Dermis blood vessel endothelial cell (primary cell): ENCODE measurements at places on chromosomes 13 and 19. TPM values are rescaled to one million over a fixed set of nuclear protein-coding genes. Genes with fewer than 3 reads are reported as not detected.

Gene CPB2
- not detected in 2 replicates for total RNA-seq

Gene SPACA4
- not detected in 2 replicates for total RNA-seq

Gene ZNF418
- total RNA-seq, result 4.3 and 4.9 TPM in 2 replicates

Gene FBXO17
- total RNA-seq, result 15.6 and 17.9 TPM in 2 replicates

Gene ANGPTL8
- not detected in 2 replicates for total RNA-seq

Gene ZNF540
- total RNA-seq, result 0.17 and 1.1 TPM in 2 replicates

Gene CEACAM16
- total RNA-seq, result 0.17 TPM in 1 of 2 replicates, not detected in the other

Gene DMKN
- total RNA-seq, result 0.34 TPM in 1 of 2 replicates, not detected in the other

Gene DENND1C
- total RNA-seq, result not detected in 2 replicates

Gene ERCC2
- total RNA-seq, result 16.3 and 24.5 TPM in 2 replicates

Gene PSG4
- 0.14 TPM in 1 of 2 replicates, not detected in the other for total RNA-seq

Gene ZNF324
- 13.1 and 18.5 TPM in 2 replicates for total RNA-seq

Gene NEK3
- total RNA-seq, result 13.2 and 17.9 TPM in 2 replicates

Gene ZNF98
- not detected in 2 replicates for total RNA-seq

Gene FCGBP
- 0.17 and 0.74 TPM in 2 replicates for total RNA-seq

Gene CYSLTR2
- total RNA-seq, result not detected in 2 replicates

Gene PEPD
- total RNA-seq, result 70.5 and 78.8 TPM in 2 replicates

Gene SYNGR4
- not detected in 2 replicates for total RNA-seq

Gene TMEM205
- 105 and 267 TPM in 2 replicates for total RNA-seq

Gene MYBPC2
- 0.05 TPM in 1 of 2 replicates, not detected in the other for total RNA-seq

Gene ZNF560
- 0.14 and 0.68 TPM in 2 replicates for total RNA-seq

Gene PPP1R37
- total RNA-seq, result 31.1 and 39.7 TPM in 2 replicates

Gene TUBA3C
- total RNA-seq, result not detected in 2 replicates

Gene BRSK1
- total RNA-seq, result 0.79 and 2.2 TPM in 2 replicates

Gene VSIG10L
- total RNA-seq, result 0.09 and 0.17 TPM in 2 replicates

Gene NDUFA3
- 11.4 and 12.6 TPM in 2 replicates for total RNA-seq

Gene FGF9
- total RNA-seq, result under 0.01 TPM in 1 of 2 replicates, not detected in the other

Gene ZNF226
- 11.4 and 19.2 TPM in 2 replicates for total RNA-seq
